ENCODE measurements at places on chromosomes 6 and 20.

DNA sequence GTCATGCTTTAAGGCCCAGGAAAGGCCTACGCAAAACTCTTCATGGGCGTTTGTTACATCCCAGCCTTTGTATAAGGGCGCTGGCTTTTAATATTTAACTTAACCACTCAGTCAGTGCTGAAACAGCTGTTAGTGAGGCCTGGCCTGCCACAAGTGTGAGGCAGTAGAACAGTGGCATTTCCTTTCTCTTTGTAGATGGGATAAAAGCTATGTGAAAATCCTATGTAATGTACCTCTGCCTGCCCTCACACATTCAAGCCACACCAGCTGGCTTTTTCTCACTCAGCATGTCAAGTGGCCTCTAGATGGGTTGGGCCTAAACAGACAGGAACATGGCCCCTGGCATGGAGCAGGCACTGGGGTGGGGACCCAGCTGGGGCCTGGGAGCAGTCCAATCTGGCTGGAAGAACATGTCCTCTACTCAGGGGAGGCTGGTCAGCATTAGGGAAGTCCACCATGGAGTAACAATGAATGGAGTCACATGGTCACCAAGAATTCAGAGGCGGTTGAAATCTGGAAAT is 20.7 kb downstream of the CGA start:
- no peak for DNase-seq

- no peak for DNase-seq
Measured at GRCh38 chr6:119303164-119303887, 46.2 kb downstream of the MAN1A1 start.

DNA sequence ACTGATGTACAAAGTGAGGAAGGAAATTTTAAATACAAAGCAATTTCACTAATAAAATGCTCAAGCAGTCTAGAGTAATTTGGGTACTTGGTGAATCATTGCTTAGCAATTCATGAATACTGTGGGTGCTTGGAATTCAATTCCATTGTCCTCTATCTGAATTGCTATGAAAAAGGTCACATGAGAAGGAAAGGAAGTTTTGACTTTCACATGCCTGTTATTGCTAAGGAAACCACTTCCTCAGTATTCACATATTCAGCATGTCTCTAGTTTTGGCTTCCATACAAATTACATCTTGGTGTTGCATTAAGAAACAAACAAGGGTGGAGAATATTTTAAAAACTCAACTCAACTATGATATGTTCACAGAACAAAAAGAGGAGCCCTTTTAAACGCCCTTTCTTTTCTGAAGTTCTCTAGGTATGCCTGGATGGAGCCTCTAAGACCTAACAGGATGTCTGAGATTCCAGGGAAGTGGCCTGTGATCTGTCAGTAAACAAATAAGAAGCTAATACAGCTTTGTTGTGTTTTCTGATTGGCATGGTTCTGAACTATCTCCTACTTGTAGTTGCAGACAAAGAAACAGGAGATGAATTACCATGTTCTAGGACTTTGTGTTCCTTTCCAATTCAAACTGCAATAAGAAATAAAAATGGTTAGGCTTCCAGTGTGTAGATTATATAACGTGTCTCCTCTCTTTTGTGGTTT is 190.4 kb downstream of the OGFRL1 start:
- DNase-seq = no peak

DNA sequence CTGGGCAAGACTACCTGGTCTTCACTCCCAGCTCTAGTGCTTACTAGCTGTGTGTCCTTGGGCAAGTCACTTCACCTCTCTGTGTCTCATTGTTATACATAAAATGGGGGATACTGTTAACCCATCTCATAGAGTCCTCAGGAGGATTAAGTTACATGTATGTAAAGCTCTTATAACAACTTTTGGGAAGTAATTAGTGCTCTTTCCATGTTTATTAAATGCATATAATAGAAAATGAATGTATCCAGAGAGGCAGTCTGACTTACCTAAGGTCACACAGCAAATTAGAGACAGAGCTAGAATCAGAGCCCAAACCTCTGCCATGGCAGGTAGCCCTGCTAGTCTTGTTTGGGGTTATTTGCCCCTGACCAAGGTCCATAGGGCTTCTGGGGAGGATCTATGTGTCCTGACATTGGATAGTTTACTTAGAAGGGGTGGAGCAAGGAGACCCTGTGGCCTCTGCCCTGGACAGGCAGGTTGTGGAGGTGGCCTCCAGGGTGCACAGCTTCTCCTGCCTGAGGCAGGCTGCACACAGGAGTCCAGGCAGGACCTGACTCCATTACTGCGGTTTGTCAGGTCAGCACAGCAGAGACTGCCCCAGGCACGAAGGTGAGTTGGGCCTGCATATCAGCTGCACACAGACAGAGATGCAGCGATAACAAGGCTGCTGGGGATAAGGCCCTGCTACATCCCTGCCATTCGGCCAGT is 8.4 kb upstream of the MAPK13 start:
- no peak for DNase-seq

DNA sequence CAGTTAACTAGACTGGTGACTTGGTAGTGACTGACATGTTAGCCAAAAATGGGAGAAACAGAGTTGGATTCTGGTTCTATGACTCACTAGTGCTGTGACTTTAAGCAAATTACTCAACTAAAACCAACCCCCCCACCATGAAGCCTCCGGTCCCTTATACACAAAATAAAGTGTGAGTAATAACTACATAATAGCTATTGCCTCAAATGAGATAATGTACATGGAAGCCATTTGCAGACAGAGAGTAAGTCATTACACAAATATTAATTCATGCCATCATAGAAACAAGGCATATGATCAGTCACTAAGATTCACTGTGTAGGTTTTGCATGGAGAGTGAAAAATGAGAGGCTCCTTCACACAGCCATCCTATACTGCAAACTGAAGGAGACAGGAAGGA is 111.9 kb downstream of the HIVEP2 start:
- no peak for DNase-seq

DNA sequence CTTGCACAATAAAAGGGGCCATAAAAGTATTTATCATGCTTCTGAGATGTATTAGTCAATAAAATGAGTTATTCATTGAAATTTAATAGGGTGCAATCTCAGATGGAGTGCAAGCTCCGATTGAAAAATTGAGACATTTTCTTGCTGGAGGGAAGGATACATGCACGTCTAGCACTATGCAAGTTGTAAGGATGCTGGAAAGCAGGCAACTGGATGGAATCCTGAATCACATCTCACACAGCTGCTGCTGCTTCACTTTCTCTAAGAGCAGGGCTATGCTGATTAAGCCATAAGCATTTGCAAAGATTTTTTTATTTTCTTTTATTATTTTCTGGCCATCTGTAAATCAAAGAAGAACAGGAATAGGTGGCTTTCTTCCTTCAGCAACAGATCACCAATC is 308.8 kb upstream of the EPHA7 start:
- DNase-seq = no peak

DNA sequence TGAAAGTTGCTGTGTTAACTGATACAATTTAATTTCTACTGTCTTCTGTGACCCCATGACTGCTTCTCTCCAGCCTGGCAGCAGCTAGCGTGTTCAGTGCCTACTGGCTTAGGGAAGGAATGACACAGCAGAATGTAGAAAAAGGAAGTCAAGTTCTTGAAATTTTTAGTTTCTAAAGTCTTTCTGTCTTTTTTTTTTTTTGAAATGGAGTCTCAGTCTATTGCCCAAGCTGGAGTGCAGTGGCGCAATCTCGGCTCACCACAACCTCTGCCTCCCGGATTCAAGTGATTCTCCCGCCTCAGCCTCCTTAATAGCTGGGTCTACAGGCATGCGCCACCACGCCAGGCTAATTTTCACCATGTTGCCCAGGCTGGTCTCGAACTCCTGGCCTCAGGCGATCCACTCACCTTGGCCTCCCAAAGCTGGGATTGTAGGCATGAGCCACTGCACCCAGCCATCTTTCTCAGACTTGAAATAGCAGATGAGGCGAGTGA is 39.3 kb downstream of the PCNA start:
- DNase-seq = no peak

DNA sequence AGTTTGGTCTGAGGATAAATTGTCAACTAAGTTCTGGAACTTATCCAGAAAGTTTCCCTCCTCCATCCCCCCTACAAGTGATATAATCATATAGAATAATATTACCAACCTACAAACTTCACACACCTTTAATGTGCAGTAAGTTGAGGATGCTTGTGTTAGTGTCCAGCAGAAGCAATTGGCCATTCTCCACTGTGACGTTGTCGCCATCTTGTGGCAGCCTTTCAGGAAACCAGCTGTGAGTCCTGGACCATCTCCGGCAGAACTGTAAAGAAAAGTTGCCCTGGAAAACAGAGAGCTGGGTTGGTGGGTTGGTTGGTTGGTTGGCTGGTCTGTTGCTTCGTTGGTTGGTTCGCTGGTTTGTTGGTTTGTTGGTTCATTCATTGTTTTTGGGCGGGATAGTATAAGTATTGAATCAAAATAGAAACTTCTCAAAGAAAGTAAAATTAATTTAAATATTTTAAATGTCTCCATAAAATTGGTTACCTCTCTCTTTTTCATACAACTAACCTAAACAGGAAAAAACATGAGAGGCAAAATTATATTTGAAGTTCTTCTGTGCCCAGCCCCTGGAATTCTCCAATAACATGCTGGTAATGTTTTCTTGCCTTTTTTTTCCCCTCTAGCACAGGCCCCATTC is 127.5 kb downstream of the PKHD1 start:
- DNase-seq = peak; percentile 1

DNA sequence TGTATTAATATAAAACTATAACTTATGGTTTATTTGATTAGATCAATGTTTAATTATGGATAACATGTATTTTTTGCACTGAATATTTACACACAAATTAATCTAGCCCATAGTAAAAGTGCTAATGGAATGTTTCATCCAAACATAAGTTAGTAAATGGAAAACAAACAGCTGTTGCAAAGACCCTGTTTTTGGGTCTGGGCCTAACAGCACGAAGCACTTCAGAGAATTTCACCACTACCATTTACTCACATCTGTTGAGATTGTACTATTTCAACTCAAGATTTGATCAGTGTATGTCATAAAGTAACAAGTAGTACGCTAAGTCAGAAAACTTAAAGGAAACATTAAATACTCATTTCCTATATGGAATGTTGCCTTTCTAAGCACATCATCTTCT is 359.6 kb downstream of the LAMA2 start:
- DNase-seq = no peak

DNA sequence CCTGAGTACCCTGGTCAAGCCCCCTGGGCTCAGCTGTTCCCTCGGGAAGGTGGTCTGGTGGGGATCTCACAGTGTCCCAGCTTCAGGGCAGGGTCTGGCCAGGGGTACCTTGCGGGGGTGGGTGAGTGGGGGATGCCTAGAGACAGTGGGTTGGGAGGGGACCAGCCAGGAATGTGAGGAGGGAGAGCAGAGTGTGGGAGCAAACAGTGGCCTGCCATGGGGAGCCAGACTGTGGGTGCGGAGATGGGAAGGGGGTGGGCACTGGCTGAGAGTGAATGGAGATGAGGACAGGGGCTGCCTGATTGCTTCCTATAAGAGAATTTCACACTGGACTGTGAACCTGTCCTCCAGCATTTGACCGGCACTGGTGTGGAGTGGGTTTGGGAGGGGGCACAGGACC is 95.1 kb downstream of the VEGFA start:
- DNase-seq = no peak

DNA sequence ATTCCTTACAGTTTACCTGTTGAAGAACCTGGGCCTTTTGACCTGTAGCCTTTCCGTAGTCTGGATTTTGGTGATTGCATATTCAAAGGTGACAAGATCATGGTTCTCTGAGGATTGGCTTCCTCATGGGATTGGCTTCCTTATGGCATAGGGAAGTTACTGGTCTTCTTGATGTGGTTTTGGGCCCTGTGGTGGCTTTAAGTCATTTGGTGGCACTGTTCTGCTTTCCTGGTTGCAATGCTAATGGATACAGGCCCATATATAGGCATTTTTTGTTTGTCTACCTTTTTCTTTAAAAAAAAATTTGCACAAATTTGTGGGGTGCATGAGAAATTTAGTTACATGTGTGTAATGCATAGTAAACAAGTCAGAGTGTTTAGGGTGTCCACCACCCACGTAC is 185.7 kb downstream of the CDKAL1 start:
- DNase-seq = no peak

DNA sequence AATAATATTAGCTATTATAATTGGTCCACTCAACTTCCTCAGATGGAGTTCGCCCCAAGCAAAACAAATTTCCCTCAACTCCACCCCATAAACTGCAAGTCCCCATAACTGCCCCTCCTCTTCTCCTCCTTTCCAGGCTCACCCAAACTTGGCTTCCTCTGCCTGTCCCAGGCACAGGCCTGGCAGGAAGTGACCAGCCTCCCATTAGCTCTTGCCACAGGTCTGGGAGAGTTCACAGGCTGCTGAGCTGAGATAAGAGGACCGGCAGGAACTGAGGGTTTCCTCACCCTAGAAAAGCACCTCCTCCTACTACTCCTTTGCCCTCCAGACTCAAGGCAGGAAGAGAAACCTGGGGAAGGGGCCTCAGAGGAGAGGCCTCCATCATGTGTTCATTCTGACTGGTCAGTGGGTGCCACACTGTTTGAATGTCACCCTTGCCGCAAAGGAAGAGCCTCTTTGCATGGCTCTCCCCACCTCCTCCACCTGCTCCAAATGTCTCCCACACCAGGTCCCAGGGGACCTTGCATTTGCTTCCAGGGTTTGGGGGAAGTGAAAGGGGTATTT is 24.5 kb upstream of the SMIM29 start:
- DNase-seq = no peak

DNA sequence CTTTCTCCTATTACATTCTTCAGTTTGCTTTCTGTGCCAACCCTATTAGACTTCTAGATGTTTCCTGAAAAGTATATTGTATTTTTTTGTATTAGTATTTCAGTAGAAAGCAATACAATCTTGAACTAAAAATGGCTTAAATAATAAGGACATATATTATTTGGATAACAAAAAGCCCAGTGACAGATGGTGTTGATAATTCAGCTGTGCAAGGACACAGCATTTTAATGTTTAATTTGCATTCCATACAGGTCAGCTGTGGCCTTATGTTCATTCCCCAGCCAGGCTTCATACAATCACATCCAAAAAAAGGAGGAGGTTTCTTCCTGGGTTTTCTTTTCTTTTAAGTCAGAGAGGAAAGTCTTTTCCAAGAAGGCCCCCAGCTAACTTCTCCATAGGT is 236.9 kb downstream of the CD109 start:
- DNase-seq = no peak

DNA sequence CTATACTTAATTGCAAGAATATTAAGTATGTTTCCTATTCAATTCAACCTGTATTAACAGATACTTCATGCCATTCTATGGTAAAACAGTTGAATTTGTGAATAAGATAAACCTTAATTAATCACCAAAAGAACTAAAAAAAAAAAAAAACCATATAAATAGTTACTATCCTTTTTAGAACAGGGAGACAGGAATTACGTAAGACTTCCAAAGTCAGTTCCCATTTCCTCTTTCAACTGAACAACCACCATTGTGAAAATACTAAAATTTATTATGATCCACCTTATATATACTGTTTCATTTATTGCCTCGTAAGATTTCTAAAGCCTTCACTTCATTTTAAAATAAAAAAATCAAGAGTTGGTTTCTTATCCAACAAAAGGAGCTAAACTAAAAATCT is 9.4 kb downstream of the CCNC start:
- DNase-seq = no peak

GRCh38 chr20:50694379-50695134 is 3.2 kb upstream of the RIPOR3 start:
- no peak for DNase-seq

Measured in stimulated activated CD8-positive, alpha-beta memory T cell treated with anti-CD3 and anti-CD28 coated beads, Interleukin-4, amount 100 ng/mL, for 24 hours (primary cell).